ENCODE measurements at places on chromosomes 11 and 22.

DNA sequence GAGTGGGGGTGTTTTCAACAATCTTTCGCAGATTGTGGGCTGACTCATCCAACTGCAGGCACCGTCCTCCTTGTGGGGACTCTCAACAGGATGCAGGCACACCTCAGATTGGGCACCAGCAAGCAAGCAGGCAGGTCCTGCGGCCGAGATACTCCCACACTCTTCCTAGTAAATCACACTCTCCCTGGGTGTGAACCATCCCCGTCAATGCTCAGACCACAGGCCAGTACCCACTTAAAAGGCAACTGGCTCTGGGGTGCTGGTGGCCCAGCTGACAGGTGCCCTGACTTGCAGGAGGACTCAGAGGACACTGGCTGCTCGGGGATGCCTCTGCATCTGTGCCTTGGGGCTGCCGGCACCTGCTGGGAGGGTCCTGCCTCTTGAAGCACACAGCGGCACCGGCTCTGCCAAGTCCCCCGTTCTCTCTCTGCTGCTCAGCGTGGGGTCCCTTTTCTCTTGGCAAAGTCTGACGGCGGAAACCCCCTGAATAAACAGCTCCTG is 282.5 kb downstream of the CTTN start:
- H3K27me3 ChIP-seq, result peaks cover 29% of the 10 kb centered on the region
- DNase-seq, result no peak
- peaks cover 9% of the 10 kb centered on the region for H3K4me1 ChIP-seq
- no peaks in the 10 kb centered on the region for H3K36me3 ChIP-seq
- H3K27ac ChIP-seq, result no peak overlapping the region
- no peak overlapping the region for H3K4me3 ChIP-seq

DNA sequence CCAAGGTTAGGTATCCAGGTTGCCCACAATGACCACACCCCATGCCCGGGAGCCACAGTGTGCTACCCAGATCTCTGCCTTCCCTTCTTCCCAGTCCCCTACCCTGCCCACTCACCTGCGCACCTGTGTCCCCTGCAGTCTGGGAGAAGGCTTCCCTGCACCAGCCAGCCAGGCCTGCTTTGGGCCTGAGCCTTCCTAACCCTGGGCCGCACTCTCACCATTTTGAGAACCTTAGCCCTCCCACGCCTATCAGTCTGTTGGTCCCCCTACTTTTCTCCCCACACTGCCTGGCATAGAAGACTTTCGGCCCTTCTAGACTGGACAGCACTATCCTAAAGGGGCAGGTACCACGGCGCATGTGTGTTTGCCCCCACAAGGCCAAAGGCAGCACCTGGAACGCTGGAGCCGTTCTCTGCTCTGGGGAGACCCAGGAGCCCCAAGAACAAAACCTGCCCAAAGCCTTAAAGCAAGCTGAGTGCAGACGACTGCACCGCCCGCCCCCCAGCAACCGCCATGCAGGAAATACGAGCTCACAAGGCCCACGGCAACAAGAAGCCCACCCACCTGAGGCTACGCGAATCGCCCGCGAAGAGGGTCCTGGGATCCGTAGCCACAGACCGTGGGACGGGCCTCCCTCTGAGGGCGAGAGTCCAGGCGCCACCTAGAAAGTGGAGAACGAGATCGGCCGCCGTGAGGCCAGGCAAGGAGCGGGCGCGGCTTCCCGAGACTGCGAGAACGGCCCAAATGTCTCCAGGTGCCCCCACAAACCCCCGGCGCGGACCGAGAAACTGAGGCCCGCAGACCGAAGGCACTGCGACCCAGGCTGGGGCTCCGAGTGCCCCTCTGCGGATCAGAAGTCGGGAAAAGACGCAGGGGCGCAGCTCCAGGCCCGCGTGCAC is 546 bp downstream of the GNB1L start:
- peaks cover 4% of the 10 kb centered on the region for H3K27me3 ChIP-seq
- H3K36me3 ChIP-seq, result peaks cover 13% of the 10 kb centered on the region
- peak; percentile 60 for DNase-seq
- peaks cover 42% of the 10 kb centered on the region for H3K4me1 ChIP-seq

DNA sequence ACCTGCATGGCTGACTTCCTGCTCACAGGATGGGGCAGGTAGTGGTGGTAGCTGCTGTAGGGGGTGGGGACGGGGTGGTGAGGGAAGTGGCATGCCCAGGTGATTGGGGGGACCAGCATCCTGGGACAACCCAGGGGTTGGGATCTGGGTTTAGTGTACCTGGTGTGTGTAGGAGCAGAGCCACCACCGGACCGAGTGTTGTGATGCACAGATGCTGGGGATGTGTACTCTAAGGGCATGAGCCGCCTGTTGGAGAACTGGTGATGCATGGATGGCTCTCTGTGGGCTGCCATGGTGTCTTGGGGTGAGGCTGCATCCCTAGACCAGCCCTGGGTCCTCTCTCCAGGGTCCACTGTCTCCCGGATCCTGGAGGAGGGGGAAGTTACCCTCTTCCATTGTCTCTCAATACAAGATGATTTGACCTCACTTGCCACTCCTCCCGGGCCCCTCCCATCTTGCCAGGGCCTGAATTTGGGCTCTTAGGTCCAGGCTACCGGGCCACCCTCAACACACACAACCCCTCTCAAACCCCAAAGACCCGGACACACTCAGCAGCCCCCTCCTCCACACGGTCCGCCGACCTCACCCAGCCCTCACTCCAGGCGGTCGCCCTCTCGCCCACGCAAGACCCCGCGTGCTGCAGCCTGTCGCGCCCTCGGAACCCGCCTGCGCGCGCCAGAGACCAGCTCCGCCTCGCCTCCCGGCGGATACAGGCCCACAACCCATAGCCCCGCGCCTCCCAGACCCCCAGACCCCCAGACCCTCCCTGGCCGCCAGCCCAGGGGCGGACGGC is 619 bp downstream of the LRRC75B start:
- H3K27ac ChIP-seq, result no peak overlapping the region
- H3K27me3 ChIP-seq, result peaks cover 3% of the 10 kb centered on the region

- peaks cover 18% of the 10 kb centered on the region for H3K4me1 ChIP-seq
- no peak overlapping the region for H3K4me3 ChIP-seq
- H3K27me3 ChIP-seq, result no peaks in the 10 kb centered on the region
- H3K27ac ChIP-seq, result peak overlapping the region; percentile 46
- peaks cover 28% of the 10 kb centered on the region for H3K36me3 ChIP-seq
Observed at GRCh38 chr11:76131671-76132631, 74.4 kb downstream of the WNT11 start.

DNA sequence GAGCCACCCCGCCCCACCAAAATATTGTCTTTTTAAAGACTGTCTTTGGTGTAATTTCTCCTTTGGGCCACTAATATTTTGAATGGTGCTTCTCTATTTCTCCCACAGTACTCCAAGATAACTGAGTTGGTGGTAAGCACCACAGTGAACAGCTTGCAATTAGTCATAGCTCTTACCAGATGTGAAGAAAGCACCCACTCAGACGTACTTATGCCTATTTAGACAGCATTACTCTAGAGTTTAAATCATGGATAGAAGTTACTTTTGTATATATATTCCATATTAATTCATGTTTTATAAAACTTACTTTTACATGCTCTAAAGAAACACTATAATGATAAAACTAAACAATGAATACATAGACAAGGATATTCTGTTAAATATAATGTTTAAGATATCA is 12.7 kb downstream of the ANO3 start:
- H3K4me1 ChIP-seq, result no peaks in the 10 kb centered on the region
- H3K27me3 ChIP-seq, result no peaks in the 10 kb centered on the region
- no peak for DNase-seq
- H3K36me3 ChIP-seq, result no peaks in the 10 kb centered on the region

DNA sequence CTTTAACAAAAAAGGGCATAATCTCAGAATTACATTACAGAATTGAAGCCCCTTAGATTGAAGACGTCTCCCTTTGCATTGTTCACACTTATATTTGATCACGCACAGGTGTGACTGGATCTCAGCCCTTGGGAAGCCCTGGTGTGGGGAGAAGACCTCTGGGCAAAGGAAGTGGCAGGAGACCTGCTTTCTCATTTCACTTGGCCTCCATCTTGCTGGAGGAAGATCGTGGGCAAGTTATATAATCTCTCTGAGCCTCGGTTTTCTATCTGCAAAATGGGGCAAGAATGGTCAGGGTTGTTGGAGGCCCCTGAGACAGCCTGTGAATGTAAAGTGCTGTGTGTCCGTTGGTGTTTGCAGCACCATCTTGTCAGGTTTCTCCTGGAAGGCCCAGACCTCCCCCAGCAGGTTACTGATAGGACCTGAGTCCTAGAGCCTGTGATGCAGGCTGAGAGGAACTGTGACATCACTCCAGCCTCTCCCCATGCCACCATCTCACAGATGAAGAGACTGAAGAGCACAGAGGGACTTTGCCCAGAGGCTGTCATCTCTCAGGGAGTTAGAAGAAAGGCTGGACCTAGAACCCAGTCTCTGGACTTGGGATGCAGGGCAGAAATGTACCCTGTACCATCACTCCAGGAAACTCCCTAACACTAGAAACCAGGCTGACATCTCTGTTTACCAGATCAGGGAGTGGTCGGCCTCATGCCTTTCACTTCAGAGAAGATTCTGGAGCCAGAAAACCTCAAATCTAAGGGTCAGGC is 1.1 kb upstream of the APOA1 start:
- DNase-seq, result no peak
- H3K27ac ChIP-seq, result no peak overlapping the region
- peaks cover 13% of the 10 kb centered on the region for H3K27me3 ChIP-seq
- H3K4me3 ChIP-seq, result no peak overlapping the region

DNA sequence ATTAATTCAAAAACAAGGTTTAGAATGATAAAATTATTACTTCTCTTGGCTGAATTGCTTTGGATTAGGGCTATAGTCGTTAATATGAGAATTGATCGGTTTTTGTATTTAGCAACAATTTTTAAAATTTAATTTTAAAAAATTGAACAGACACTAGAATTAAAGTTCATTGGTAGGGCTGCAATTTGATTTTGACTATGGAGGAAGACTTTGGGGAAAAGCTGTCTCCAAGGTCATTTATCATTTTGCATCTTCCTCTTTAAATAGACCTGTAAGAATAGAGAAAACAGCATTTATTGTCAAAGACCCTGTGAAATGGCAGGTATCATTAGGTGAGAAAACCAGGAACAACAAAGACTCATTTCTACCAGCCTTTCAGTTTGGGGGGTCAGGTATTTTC is at the start of gene OR4S2:
Gene OR4S2 (plus strand): TSS at position 301 of the 400 bp plus-strand sequence. CDS start 2,577 bp downstream, outside the sequence.
- no peaks in the 10 kb centered on the region for H3K36me3 ChIP-seq
- no peak for DNase-seq
- no peak within 1 kb of the TSS for H3K27ac ChIP-seq
- no peaks in the 10 kb centered on the region for H3K4me1 ChIP-seq
- H3K27me3 ChIP-seq, result no peaks in the 10 kb centered on the region

DNA sequence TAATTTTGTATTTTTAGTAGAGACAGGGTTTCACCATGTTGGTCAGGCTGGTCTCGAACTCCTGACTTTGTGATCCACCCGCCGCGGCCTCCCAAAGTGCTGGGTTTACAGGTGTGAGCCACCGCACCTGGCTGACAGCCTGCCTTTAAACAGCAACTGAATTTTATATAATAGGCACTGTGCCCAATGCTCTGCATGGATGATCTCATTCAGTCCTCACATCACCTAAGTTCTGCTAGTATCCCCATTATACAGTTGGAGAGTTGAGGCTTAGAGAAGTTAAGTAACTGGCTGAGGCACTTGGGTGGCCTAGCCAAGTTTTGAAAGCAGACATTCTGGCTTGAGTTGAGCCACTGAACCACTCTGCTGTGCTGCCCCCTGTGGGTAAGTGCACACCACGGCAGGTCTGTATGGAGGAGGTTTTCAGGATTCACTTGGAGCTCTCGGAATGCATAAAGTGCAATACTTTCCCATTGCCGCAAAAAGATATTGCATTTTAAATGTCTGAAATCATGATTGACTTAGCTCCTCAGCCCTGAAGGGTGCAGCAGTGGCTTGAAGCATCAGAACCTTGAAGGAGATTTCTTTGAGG is 112.4 kb downstream of the LDLRAD3 start:
- no peak overlapping the region for H3K4me3 ChIP-seq
- H3K36me3 ChIP-seq, result peaks cover 60% of the 10 kb centered on the region
- peaks cover 41% of the 10 kb centered on the region for H3K4me1 ChIP-seq
- DNase-seq, result peak; percentile 41

DNA sequence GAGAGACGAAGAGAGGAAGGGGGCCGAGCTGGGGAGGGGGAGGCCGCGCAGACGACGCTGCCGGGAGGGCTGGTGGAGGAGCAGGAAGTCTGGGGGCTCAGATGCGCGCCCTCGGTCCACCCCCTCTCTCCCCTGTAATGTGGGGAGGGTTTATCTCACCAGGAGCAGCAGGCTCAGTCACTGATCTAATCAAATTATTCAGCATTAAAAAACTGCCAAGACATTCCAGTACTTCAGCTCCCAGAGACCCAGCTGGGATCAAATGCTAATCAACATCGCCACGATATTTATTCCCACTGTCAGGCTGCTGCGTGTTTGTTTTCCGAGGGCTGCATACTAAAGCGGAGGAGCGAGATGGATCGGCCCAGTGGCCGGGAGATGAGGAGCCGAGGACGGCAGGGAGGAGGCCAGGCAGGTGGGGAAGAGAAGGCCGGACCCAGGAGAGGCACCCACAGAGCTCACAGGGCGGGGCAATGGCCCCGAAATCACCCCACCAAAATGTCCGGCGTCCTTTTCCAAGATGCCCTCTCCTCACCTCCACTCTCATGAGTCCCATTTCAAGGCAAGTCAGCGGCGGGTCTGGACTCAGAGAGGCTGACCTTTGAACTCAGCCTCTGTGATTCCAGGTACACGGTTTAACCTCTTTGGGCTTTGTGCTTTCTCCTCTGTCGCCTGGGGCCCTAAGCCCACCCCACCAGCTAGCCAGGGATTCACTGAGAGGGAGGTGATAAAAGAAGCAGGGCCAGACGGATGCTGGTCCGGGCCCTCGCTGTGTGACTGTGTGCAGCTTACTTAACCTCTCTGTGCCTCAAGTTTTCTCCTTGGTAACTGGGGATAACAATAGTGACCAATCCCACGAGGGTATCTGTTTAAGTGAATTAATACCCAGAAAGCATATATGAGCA is 502.1 kb downstream of the MN1 start:
- H3K36me3 ChIP-seq, result no peaks in the 10 kb centered on the region
- no peak overlapping the region for H3K27ac ChIP-seq
- H3K4me3 ChIP-seq, result peak overlapping the region; percentile 72
- no peak for DNase-seq

DNA sequence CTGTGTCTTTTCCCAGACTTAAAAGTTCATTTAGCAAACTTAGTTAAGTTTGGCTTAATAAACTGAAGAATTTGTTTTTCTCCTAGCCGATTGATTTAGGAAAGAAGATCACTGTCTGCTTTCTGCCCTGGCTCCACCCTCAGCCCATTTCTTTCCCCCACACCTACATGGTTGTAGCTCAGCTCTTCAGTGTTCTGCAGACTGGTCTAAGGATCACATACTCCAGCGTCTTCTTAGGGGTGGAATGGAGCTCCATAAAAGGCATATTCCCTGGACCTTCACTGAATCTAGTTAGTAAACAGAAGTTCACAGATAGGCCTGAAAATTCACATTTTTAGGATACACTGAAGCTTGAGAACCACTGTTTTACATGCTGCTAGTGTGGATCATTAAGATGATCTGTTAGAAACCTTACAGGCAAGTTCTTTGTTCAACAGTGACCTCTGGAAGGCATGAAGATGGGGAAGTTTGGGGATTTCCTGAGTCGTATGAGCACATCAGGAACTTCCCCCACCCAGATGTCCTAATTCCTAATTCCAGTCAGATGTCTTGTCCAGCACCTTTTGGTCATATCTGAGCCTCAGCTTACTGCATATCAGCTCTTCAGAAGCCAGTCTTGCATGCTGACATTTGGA is 16.8 kb downstream of the PIWIL4 start:
- H3K27me3 ChIP-seq, result no peaks in the 10 kb centered on the region
- peaks cover 25% of the 10 kb centered on the region for H3K4me1 ChIP-seq
- H3K4me3 ChIP-seq, result no peak overlapping the region
- H3K36me3 ChIP-seq, result no peaks in the 10 kb centered on the region
- no peak for DNase-seq

- H3K4me3 ChIP-seq, result no peak overlapping the region
- H3K36me3 ChIP-seq, result no peaks in the 10 kb centered on the region
- peaks cover 8% of the 10 kb centered on the region for H3K4me1 ChIP-seq
- no peak for DNase-seq
- H3K27me3 ChIP-seq, result peaks cover 16% of the 10 kb centered on the region
Observed at GRCh38 chr11:8601376-8602133, 7.5 kb upstream of the STK33 start.
